AG20443 (cell line): ENCODE measurements at places on chromosomes 11 and 22.
A peak's percentile ranks its signal among the peaks of the same experiment; 100 is the strongest.

- no peak for DNase-seq
Observed at GRCh38 chr22:46750863-46751443, 11.5 kb upstream of the TBC1D22A start.

DNA sequence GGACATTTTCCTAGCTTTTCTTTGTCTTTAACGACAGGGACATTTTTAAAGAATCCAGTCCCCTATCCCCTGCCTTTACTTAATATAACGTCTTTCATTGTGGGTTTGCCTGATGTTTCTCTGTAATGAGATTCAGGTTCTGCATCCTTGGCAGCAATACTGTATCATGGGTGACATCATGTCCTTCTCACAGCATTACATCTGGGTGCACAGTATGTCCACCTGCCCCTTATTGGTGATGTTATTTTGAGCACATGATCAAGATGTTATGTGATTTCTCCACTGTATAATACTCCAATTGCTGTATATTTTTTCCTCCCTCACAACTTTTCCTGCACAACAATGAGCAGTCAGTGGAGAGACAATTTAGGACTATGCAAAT is 9.7 kb upstream of the STK33 start:
- DNase-seq, result no peak

- DNase-seq, result no peak
Observed at GRCh38 chr11:5604896-5605295, 8.5 kb downstream of the TRIM6 start.

DNA sequence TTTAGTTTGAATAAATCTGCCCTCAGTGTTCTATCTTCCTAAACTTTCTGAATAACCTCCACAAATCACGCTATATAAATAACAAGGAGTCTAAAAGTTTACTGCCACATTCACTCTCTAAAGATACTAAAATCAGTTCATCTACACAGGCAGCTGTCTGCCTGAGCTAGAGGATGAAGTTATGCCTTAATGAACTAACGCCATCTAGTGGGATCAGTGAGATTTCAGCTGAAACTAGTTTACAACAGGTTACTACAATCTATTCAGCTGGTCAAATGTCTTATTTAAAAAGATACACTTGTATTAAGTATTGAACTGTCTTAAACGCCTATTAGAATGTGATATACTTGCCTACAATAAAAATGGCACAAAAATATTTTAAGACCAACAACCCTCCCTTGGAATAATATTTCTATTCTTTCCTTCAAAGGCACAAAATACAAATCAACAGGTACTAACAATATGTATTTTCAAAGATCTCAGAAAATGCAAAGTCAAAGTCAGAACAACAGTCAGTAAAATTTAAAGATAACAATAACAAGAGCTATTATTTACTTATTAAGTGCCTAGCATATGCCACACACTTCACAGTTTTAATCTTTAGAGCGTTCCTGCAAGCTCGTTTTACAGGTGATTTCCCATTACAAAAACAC is 84.1 kb downstream of the LARGE2 start:
- DNase-seq, result peak; percentile 69

DNA sequence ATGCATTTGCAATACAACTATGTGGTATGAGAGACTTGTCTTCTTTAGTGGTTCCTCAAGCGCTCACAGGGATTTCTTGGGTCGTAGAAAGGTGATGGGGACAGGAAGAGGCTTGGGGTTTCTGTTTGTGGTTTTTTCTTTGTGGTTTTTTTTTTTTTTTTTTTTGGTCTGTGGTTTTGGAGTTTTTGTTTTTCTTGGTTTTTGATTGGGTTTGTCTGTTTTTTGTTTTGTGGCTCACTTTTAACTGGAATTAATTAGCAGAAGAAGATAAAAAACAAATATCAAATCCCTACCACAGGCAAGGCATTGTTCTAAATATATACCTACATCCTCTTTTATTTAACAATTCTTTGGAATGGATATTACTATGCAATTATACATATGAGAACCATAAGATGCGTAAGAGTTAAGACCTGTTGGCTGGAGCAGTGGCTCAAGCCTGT is 5.5 kb downstream of the TTC28 start:
- DNase-seq, result peak; percentile 18

DNA sequence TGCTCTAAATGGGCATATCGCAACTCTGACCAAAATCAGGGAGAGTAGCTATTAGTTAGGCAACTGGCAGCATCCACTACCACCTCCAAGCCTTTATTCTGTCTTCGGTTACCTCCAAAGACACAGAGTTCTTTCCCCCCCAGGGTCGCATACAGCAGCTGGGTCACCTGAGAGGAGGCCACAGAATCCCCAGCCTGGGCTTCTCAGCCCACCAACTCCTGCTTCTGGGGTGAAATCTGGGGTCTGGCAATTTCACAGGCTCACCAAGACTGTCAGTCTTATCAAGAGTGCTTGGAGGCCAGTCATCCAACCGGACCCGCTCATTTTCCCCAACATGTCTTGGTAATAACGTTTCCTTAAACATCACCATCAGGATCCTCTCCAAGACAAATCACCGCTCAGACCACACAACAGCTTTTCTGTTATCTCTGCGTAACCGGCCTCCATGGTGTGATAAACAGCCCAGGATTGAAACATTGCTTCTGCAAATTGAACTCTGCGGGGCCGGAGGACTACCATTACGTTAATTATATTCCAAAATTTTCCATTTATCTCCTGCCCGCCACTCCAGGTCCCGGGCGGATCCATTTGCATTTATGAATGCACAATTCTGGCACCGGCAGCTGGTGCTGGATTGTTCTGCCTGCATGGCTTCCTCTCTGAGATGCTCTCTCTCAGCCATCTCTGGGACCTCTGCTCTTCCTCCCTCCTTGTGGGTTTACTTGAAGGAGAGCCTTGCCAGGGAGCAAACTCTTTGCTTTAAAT is 35.6 kb downstream of the RTL6 start:
- DNase-seq, result no peak

- DNase-seq, result no peak
Observed at GRCh38 chr11:22431106-22431505, 92.9 kb downstream of the SLC17A6 start.

GRCh38 chr11:44162004-44162403 is 66.5 kb downstream of the EXT2 start:
- DNase-seq, result no peak

DNA sequence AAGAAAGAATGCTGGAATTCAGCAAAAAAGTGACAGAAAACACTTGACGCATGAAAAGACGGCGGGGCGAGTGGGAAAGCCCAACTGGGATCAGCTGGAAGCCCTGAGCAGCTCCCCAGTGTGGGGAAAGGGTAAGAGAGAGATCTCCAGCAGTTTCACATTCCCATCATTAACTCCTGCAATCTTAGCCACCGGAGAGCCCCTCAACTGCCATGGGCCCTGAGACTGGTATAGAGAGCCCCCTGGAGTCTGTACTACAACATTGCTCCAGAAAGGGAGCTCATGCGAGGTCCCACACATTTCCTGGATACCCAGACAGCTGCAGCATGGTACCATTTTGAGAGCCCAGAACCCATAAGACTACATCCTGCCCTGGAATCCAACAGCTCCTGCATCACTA is 31.1 kb downstream of the MRGPRX4 start:
- peak; percentile 36 for DNase-seq

- DNase-seq, result no peak
Observed at GRCh38 chr22:38028344-38029130, 28.7 kb upstream of the PICK1 start.

- DNase-seq, result no peak
Observed at GRCh38 chr22:49783926-49784629, 43.6 kb downstream of the BRD1 start.

DNA sequence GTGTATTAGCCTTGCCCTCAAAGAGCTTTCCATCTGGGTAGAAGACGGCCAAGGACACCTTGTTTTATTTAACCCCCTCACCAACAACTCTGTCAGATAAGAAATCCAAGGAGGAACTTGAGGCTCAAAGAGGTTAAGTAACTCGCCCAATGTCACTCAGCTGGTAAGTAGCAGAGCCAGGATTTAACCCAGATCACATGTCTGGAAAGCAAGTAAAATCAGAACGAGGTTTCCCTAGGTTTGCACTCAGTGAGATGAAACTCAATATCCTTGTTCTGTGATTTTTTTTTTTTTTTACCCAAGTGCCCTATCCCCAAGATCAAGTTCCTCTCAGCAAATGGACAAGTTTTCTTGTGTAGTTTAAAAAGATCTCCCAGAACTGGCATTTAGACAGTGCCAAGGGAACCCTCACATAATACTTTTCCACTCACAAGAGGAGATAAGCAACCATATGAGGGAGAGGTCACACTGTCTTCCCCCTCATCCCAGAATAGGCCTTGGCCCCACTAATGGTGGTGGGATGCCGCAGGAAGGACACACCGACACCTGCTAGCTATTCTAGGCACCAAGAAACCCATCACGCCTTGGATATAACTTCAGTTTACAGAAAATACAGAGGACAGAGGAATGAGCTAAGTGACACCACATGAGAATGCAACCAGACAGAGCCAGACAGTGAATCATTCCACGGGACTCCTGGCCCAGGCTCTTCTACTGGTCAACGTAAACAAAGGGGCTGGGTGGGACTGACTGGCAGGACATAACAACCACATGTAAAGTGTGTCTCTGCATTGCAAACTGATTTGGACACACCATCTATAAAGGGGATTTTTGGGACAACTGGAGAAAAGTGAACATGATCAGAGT is 8.6 kb upstream of the ARAP1 start:
- DNase-seq, result peak; percentile 43

DNA sequence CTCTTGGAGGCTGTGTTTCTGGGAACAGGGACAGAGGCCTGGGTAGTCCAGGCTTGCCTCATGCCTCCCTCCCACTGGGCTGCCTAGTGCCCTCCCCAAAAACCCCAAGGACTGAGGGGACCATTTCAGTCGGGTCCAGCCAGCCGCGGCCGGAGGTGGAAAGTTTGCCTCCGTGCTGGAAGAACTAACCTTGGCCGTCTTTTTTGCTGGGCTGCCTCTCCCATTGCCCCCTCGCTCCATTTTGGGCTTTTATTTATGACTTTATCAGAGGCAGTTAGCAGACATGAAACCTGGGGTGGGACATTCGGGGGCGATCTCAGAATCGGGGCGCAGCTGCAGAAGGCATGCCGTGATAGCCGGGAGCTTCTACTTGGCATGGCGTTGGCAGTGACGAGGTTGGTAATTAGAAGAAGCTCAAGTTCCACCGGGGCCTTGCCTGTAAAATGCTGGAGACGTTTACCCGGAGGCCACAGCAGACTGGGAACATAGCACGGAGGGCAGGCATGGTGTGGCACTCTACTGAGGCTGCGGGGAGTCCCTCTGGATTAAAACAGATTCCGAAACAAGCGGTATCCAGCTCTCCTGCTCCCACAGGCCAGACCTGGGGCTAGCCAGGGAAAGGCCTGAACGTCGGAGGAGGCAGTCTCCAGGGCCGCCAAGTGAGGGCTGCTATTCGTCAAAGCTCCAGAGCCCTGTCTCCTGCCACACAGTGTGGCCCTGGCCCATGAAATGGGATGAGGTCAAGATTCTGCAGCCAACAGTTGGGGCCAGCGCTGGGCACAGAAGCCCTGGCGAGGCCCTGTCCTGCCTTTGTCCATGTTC is 76.4 kb upstream of the PPARA start:
- no peak for DNase-seq
